Ureter (tissue), 1 donor: ENCODE measurements at places on chromosomes 7 and 10.

- no peak for DNase-seq
These were observed 274.4 kb downstream of the NEBL start for GRCh38 chr10:20622531-20623211.

- DNase-seq, result no peak
These were observed 19.7 kb downstream of the GPRIN2 start for GRCh38 chr10:46536781-46537180.

DNA sequence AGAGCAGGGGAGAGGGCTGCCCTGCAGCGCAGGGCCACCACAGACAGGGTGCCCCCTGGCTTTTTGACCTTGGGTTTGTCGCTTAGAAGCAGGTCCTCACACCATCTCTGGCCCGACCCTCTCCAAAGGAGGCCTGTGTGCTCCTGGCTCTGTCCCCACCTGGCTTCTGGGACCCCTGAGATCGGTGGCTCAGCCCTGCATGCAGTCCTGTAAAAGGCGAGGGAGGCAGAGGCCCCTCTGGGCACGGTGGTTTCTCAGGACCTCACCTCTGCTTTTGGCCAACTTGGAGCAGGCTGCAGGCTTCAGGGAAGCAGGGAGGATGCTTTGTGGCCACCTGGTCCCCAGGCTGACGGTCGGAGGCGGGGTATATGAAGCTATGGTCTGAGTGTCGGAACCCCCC, 21.4 kb downstream of the WDR86 start:
- DNase-seq, result no peak

DNA sequence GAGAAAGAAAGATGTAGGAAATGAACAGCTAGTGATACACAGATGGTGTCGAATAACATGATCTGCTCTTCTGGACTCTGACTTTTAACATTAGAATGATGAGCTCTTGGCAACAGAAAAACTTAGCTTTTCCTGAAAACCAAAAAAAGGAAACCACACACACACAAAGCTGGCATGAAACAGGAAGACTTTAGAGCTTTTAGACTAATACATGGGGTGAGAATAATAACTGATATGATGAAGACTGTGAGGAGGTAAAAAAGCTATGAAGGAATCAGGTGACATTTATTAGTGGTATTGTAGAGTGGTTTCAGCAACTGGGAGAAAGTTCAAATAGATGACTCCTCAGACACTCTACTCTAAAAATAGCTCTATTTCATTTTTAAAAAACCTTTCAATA, 491.9 kb downstream of the PARD3 start:
- DNase-seq, result no peak

DNA sequence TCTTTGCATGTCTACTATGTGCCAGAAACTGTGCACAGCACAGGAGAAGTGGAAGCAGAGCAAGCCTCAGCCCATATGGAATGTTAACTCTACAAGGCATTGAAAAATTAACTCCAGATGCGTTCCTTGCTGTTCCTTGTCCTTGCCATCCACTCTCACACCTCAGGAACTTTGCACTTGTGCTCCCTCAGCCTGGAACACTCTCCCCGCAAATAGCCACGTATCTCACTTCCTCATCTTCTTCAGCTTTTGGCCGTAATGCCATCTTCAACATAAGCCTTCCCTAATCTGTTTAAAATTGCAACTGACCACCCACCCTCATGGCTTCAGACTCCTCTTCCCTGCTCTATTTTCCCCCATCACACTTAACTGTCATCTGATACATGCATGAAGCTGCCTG, 83.2 kb upstream of the CAPZA2 start:
- DNase-seq, result no peak

DNA sequence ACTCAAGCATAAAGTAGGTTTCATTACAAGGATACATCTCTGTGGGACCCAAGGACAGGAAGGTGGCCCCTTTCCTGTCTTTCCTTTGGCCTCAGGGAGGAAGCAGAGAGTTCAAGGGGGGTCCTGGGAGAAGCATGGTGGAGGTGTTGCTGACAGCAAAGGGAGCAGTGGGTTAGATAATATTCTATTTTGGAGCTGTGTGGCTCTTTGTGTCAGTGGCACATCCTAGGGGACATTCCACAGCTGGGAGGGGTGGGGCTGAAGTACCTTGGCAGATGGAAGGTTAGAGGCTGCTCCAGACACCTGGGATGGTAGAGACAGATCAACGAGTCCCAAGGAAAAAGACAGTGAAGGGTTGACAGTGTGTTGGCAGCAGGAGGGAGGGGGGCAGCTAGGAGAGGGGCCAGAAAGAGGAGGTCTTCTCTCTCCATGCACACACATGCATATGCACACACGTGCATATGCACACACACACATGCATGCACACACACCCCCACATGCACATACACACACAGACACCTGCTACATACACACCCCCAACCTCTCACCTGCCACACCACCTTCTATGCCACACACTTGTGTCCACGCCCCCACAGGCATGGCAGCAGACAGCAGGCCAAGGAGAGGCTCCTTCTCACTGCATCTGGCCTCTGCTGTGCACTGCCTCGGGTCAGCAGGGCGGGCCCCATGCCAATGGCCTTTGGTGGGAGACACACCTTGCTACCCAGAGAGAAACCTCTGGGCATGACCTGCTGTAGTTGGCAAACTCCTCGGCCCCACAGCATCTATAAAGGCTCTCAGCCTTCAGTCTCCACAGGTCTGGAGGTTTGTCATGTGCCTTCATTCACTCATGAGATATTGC, 5.6 kb upstream of the POLD2 start:
- DNase-seq, result no peak

DNA sequence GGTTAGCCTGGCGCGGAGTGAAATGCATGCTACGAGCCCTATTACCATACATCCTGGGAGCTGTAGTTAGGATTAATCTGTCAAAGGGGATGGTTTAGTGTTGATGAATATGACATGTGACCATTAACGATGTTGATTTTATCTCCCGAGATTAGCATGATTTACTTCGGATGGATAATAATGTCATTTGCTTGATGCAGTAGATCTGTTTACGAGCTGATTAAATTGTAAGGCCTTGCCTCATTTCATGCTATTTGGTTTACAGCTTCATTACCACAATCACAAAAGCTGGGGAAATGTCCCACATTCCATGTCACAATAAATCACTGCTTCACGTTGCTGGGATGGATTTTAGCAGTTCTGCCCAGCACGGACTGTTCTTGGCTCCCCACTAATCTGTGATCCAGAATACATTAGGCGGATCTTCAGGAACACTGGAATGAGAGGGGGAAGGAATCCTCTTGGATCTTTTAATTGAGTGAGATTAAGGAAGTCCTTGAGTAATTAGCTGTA, 22.3 kb downstream of the ZNF503 start:
- DNase-seq, result no peak
